Activated T-helper 1 cell treated with anti-CD3 and anti-CD28 coated beads, Interleukin-12 subunit alpha, Interleukin-12 subunit beta, Interleukin-2, Interleukin-4 antibody, amounts not matched to agents 30 ng/mL and 10 ng/mL and 1 ng/mL, durations not matched to agents 14 hours and 24 hours and 36 hours (primary cell): ENCODE measurements at places on chromosomes 5 and 9. TPM values are rescaled to one million over a fixed set of nuclear protein-coding genes. Genes with fewer than 3 reads are reported as not detected.

GRCh38 chr9:14760060-14760459 is 37.5 kb upstream of the CER1 start:
- H3K27me3 ChIP-seq = no peaks in the 10 kb centered on the region
- no peak overlapping the region for H3K27ac ChIP-seq
- no peaks in the 10 kb centered on the region for H3K36me3 ChIP-seq
- DNase-seq = no peak
- H3K4me3 ChIP-seq = no peak overlapping the region
- H3K4me1 ChIP-seq = no peaks in the 10 kb centered on the region

GRCh38 chr5:111495159-111495558 is 17.2 kb downstream of the STARD4 start:
- DNase-seq = no peak
- H3K4me3 ChIP-seq = no peak overlapping the region
- no peaks in the 10 kb centered on the region for H3K27me3 ChIP-seq
- H3K27ac ChIP-seq = no peak overlapping the region
- H3K4me1 ChIP-seq = peaks cover 43% of the 10 kb centered on the region

DNA sequence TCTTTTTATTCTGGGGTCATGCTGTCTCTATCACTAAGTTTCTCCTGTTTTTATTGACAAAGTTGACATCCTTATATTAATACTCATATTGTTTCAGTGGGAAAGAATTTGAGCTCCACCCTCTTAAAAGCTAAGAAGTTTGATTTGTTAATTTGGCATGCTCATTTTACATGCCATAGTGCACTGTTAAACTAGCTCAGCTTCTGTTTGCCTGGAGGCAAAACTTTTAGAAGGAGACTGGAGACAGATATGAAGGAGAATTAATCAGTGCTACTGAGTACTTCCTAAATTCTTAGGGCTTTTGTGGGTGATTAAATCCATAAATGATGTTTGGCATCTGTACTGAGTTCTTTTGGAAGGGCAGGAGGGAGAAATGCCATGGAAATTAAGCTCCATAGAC is 138.9 kb downstream of the NTRK2 start:
- no peak for DNase-seq
- H3K36me3 ChIP-seq = no peaks in the 10 kb centered on the region
- H3K4me1 ChIP-seq = no peaks in the 10 kb centered on the region
- no peak overlapping the region for H3K27ac ChIP-seq

DNA sequence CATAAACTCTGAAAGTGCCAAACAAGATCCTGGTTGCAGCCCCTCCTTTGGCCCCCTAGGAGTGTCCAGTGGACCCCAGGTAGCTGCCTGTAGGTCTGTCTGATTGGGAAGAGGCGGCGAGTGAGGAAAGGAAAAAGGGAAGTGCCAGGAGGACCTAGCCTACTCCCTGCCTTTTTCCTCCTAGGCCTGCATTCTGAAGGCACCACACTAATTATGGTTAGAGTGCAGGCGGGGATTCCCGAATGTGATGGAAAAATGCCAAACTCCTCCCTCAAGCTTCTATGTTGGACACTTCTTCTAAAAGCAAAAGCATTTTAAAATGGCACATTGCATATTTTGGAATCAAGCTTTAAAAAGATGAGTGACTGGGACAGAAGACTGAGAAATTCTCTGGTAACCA is 83.2 kb upstream of the SMIM15 start:
- H3K4me1 ChIP-seq = no peaks in the 10 kb centered on the region
- H3K4me3 ChIP-seq = no peak overlapping the region
- DNase-seq = no peak

Gene KIF20A
- total RNA-seq = 17.4 and 18.8 TPM in 2 replicates

DNA sequence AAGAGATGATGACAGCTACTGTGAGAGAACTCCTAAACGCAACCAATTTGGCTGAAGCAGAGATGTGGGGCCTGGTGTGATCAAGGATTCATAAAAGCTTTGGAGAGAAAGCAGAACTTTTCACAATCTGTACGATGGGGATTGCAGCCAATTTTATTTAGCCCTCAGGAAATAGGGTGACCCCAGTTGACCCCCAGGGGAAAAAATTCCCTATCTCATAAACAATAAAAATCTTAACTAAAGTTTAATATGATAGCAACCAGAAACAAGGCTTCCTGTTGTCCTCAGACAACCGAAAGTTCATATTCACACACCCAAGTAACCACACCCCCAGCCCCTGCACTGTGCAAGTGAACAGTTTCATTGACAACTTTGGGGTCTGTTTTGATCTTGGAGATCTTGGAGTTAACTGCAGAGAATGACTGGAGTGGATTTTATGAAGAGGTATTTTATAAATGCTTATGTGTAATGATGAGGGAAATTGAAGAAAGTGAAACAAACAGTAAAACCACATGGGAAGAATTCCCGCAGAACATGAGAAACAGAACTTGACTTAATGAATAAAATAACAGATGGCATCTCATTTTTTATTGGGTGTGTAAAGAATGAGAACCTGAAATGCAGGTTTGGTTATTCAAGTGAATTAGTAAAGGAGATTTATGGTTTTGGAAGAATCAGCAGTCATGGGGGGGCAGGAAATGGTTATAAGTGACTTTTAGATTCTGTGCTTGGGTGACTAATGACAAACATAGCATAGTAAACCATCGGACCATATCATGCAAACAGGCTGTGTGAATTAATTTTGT is 94.5 kb downstream of the PDE4D start:
- H3K27me3 ChIP-seq = peaks cover 11% of the 10 kb centered on the region
- DNase-seq = no peak
- no peak overlapping the region for H3K27ac ChIP-seq
- no peaks in the 10 kb centered on the region for H3K36me3 ChIP-seq
- H3K4me3 ChIP-seq = no peak overlapping the region

- no peak overlapping the region for H3K4me3 ChIP-seq
- DNase-seq = no peak
- no peaks in the 10 kb centered on the region for H3K36me3 ChIP-seq
- H3K4me1 ChIP-seq = no peaks in the 10 kb centered on the region
Measured at GRCh38 chr9:75455444-75455921, 367.2 kb downstream of the OSTF1 start.

- no peaks in the 10 kb centered on the region for H3K27me3 ChIP-seq
- peaks cover 30% of the 10 kb centered on the region for H3K4me1 ChIP-seq
- peaks cover 22% of the 10 kb centered on the region for H3K36me3 ChIP-seq
Measured at GRCh38 chr5:143196601-143197259, 206.8 kb downstream of the NR3C1 start.

DNA sequence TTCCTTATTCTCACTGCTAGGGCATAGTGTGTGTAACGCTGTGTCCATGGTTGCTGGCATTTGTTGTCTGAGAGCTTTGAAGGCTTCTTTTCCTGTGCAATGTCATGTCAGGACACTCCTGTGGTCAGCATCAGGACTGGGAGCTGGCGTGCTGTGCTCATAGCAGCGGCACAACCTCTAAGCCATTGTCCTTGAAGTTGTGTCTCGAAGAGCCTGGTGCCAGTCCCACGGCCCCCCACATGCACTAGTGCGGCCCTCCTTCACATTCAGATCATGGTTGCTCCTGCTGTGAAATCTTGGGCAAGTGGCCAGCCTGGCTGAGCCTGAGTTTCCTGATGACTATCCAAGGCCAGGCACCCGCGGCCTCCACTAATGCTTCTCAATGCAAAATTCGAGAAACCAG is 32.4 kb downstream of the PDZD2 start:
- no peaks in the 10 kb centered on the region for H3K27me3 ChIP-seq
- H3K27ac ChIP-seq = no peak overlapping the region
- H3K4me3 ChIP-seq = no peak overlapping the region
- DNase-seq = no peak

DNA sequence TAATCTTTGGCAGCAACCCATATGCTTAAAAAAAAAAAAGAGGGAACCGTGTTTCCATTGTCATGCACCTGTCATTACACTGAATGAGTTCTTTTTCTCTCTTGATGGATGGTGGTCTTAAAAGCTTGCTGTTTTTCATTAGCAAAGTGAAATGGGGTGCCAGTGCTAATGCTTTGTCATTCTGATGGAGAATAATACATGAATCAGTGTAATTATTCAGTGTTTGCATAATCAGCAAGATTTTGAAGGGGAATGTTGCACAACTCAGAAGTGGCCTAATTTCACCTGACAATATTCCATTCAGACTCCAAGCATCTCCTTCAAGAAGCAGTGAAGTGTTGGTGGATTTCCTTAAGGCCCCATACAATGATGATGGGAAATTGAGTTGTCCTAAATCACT is 38.1 kb downstream of the MAP1B start:
- H3K4me3 ChIP-seq = no peak overlapping the region
- no peak for DNase-seq
- no peaks in the 10 kb centered on the region for H3K36me3 ChIP-seq
- H3K27me3 ChIP-seq = peaks cover 24% of the 10 kb centered on the region
- H3K27ac ChIP-seq = no peak overlapping the region

DNA sequence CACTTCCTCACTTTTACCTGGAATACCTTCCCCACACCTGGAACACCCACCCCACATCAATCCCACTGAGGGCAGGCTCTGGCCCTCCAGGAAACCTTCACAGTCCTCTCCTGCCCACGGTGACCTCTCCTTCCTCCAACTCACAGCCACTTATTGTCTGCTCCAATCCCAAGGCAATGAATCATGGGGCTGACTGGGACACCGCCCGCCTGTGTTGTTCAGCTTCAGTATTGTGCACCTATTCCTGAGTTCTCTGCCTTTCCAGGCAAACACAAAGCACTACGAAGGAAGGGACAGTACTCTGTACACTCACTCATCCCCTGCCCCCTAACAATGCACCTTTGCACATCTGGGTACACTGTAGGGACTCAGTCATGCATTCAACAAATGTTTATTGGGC is 7.3 kb downstream of the PCDH1 start:
- H3K27ac ChIP-seq = no peak overlapping the region
- H3K36me3 ChIP-seq = no peaks in the 10 kb centered on the region
- no peaks in the 10 kb centered on the region for H3K4me1 ChIP-seq

Gene SPATA31A6
- not detected in 2 replicates for total RNA-seq

- H3K27ac ChIP-seq = peak overlapping the region; percentile 84
- peaks cover 34% of the 10 kb centered on the region for H3K36me3 ChIP-seq
- H3K27me3 ChIP-seq = no peaks in the 10 kb centered on the region
Measured at GRCh38 chr5:149358294-149358651, 427 bp downstream of the PCYOX1L start.

DNA sequence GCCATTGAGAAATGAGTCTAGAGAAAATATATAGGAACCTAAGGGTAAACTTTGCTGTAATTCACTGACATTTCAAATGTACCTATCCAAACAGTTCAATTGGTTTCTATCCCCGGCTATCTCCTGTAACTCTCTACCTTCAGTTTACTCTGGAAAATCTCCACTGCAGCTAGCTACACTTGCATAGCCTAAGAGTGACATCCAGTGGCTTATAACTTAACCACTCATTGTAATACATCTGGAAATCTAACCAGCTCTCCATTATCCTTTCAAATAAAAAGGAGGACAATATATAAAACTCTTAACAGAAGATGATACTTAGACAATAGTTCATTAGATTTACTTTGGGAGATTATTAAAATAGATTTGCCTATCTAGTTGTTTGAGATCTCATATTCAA is 35.3 kb upstream of the SPDL1 start:
- H3K4me1 ChIP-seq = peaks cover 5% of the 10 kb centered on the region
- H3K27me3 ChIP-seq = peaks cover 55% of the 10 kb centered on the region
- H3K36me3 ChIP-seq = no peaks in the 10 kb centered on the region
- no peak for DNase-seq
- no peak overlapping the region for H3K27ac ChIP-seq

GRCh38 chr5:160166069-160166972 is 47.1 kb upstream of the PWWP2A start:
- no peak overlapping the region for H3K27ac ChIP-seq
- peaks cover 4% of the 10 kb centered on the region for H3K4me1 ChIP-seq
- peaks cover 9% of the 10 kb centered on the region for H3K27me3 ChIP-seq
